NCI-H460 (cell line): ENCODE measurements at places on chromosomes 11 and 22.

DNA sequence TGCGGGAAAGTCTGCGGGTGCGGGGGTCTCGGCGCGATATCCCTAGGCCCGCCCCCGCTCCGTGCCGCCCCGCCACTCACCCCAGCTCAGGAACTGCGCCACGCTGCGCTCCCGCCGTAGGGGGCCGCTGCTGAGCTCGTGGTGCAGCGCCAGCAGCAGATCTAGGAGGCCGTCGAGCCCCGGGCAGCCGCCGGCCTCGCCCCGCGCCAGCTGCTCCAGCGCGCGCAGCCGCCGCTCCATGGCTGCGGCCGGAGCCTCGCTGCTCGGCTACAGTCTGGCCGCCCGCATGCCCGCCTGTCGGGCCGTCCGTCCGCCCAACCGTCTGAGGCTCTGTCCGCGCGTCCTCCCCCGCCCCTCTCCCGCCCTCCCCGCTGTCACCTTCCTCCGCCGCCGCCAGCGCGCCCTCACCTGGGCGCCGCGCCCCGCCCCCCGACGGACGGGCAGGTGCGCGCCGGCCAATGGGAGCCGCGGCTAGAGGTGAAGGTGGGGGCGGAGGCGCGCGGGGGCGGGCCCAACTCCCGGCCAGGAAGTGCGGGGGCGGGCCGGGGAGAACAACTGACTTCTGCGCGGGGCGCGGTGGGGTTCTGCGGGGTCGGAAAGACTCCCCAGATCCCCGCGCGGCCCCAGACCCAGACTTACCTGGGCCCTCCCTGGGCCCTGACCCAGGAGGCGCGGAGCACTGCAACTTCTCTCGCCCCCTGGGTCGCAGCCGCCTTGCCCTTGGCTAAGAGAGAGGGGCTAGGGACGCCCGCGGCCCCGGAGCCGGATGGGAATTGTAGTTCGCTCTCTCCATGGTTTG lies at the start of gene CDC42BPG:
Gene CDC42BPG, minus strand, starts transcription at position 324 of the 799 bp plus-strand sequence. Its CDS starts 84 bp downstream, at position 240.
- DNase-seq = peak; percentile 41

GRCh38 chr11:45924927-45925326 lies 2.5 kb downstream of the LARGE2 start:
- DNase-seq = no peak

DNA sequence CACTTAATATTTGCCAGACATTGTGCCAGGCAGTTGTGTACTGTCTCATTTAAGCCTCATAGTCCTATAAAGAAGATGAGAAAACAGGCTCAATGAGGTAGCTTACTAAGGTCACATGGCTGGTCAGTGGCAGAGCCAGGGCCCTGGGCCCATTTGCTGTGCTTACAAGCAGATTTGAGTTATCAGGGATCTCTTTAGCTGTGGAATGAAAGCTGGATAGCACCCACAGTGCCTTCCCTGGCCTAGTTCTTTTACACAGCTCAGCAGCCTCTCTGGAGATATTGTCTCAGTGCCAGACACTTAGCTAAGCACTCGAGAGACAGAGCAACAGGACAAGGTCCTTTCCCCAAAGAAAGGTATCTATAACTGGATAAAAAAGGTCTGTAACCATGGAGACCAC lies 6.1 kb downstream of the TMEM86A start:
- no peak for DNase-seq

DNA sequence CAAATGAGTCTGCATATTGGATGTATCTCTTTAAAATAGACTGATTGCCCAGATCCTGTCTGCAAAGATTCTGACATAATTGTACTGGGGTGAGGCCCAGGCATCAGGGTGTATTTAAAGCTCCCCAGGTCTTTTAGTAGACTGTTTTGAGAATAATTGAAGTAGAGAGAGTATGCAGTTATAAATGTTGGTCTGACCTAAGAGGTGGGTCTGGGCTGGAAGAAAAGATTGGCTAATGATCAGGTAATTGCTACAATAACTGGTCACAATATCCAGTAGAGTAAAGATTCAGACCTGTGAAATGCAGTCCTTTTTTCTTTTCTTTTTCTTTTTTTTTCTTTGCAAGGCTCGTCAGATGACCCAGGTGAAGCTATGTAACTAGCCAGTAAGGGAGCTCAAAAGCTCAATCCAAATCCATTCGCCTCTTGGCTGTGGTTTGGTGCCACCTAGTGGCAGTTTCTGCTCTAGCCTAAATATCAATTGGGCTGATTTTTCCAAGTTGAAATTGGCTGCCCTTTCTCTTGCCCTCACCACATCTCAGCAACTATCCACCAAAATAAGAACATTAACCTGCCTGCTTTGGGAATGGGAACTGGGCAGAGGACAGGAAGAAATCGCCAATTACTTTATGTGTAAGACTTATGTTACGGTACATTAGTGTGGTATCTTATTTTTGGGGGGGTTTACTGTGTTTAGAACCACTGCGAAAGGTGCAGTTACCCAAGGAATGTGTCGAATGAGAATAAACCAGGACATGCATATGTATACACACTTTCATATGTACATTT lies 45.9 kb downstream of the ZNF143 start:
- DNase-seq = peak; percentile 59

GRCh38 chr11:62627713-62628112 lies 5.9 kb upstream of the B3GAT3 start:
- no peak for DNase-seq

GRCh38 chr11:14089690-14090462 lies 127.4 kb downstream of the SPON1 start:
- no peak for DNase-seq

- peak; percentile 44 for DNase-seq
These were observed 77.0 kb downstream of the ZNF280B start for GRCh38 chr22:22431271-22432220.

DNA sequence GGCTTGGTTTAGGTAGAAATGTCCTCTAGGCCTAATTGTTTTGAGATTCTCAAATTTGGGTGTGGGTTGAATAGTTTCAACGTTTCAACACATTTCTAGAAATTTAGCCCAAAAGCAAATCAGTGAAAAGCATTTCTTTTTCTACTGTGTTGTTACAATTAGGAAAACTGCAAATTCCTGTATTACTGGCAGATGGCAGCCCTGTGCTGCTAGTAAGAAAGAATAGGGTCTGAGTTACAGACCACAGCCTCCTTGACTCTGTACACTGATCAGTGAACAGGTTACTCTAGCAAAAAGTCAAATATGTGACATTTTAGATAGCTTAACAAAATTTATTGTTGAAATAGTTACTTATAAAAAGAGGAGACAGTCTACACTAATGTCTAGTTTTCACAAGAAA lies 703.0 kb downstream of the JRKL start:
- no peak for DNase-seq

- no peak for DNase-seq
These were observed 1339.5 kb downstream of the BRD1 start for GRCh38 chr22:48488149-48488551.
